ENCODE measurements at places on chromosomes 12 and 14. TPM values are rescaled to one million over a fixed set of nuclear protein-coding genes. Genes with fewer than 3 reads are reported as not detected.

C12orf60 gene
- total RNA-seq = 0.10 TPM

CDK4 gene
- 9.2 TPM for total RNA-seq

KIF26A gene
- total RNA-seq = not detected

RASAL1 gene
- total RNA-seq = 0.10 TPM

DPPA3 gene
- total RNA-seq = not detected

NPFF gene
- not detected for total RNA-seq

FSCB gene
- total RNA-seq = under 0.01 TPM

LRRC10 gene
- total RNA-seq = not detected

REM2 gene
- total RNA-seq = 2.1 TPM

P3H3 gene
- 2.6 TPM for total RNA-seq

TCTN1 gene
- 7.9 TPM for total RNA-seq

RFLNA gene
- 0.10 TPM for total RNA-seq

SLC25A47 gene
- 0.10 TPM for total RNA-seq

ETFBKMT gene
- total RNA-seq = 0.52 TPM

BATF gene
- total RNA-seq = 7.7 TPM

PMCH gene
- total RNA-seq = not detected

RNASE7 gene
- not detected for total RNA-seq
